ELF-1 (cell line): ENCODE measurements at places on chromosomes 7 and 10.

GRCh38 chr10:3676564-3676963, 108.4 kb downstream of the KLF6 start:
- no peak for DNase-seq

GRCh38 chr7:11343818-11344413, 370.2 kb downstream of the PHF14 start:
- peak; percentile 33 for DNase-seq

- no peak for DNase-seq
Observed at GRCh38 chr7:108008240-108008639, 5.3 kb upstream of the LAMB1 start.

GRCh38 chr10:74189999-74190421, 39.0 kb downstream of the ADK start:
- peak; percentile 30 for DNase-seq

GRCh38 chr10:75860009-75860408, 428.6 kb downstream of the LRMDA start:
- no peak for DNase-seq

- DNase-seq: no peak
Observed at GRCh38 chr10:73465978-73466726, 29.7 kb downstream of the PPP3CB start.
